ENCODE measurements at places on chromosomes 5 and 9. TPM values are rescaled to one million over a fixed set of nuclear protein-coding genes. Genes with fewer than 3 reads are reported as not detected.

DNA sequence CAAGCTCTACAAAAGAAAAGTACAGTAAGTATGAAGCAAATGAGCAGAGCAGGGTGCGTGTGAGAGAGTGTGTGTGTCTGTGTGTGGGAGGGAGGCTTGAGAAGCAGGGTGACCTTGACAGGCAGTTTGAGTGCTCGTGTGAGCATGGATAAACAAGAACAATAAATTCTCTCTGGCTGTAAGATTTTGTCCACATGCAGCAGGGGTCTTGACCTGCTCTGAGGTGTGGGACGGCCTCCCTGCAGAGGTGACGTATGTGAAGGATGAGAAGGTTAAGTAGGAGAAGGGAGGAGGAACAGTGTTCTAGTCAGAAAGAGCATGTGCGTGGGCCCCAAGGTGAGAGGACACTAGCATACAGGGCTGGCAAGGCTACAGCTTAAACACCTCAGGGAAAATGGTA, 49.0 kb downstream of the SPTLC1 start:
- DNase-seq: no peak

- DNase-seq: no peak
Measured at GRCh38 chr9:35495984-35496383, 6.1 kb downstream of the RUSC2 start.

GRCh38 chr5:15283076-15283475, 216.9 kb upstream of the FBXL7 start:
- no peak for DNase-seq

DNA sequence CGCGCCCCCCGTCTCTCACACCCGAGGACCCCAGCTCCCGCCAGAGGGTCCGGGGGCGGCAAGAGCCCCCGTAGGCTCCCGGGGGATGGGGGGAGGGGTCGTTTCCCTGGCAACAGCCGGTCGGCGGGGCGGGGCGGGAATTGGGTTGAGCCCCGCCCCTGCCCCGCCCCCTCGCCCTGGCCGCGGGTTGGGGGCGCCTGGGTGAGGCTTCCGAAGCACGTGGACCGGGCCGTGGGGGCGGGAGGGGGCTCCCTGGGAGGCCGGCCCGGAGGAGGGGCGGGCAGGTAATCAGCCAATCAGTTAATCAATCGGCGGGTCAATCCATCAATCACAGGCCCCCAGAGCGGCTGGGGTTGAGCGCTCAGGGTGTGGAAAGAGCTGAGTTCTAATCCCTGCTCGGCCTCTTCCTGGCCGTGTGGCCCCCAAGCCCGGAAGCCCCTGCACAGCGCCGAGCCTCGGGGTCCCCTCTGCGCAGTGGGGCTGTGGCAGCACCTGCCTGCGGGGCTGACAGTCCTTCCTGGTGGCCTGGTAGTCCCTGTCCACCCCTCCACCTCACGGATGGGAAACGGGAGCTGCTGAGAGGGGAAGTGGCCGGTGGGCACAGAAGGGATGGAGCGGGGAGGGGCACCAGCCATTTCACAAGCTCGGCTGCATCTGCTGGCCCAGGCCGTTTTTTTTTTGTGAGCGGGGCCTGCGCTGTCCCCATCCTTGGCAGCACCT, 174.2 kb upstream of the IER5L start:
- DNase-seq: no peak

DNA sequence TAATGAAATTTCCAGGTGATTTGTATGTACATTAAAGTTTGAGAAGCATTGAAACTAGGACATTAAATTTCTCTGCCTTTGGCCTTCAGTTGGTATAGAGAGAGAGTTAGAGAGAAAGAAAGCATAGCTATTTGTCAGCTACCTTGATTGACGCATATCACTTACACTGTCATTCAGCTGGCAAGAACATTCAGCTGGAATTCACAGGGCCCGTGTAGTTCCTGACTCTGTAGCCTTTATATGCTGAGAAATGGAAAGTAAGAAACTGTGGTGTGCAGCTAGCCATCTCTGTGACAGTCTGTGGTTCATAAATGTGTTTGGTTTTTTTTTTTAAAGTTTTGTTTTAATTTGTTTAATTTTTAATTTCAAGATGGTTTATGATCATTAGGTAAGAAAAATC, 58.9 kb downstream of the DMXL1 start:
- no peak for DNase-seq

DNA sequence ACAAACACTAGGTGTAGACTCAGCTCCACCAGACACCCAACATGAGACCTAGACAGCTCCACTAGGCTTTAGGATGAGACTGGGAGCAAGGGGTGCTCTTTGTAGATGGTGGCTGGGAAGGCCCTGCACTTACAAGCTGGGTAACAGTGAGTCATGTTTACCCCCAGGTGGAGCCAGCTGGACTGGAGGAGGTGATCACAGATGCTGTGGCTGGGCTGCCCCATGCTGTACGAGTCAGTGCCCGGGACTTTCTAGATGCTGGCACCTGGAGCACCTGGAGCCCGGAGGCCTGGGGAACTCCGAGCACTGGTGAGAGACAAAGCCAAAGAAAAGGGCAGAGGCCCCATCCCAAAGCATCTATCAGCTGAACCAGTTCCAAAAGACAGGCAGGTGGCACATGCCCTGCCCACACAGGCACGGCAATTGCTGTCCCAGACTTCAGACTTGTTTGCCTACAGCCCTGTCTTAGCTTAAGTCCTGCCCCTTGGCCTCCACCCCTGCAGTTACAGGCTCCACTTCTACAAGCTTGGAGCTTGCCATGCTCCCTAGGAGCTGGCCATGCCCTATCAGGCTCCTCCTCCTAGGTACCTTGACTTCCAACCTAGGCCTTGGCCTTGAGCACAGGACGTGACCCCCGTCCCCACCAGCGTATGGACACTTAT, 2.7 kb downstream of the CCL27 start:
- DNase-seq: no peak

DNA sequence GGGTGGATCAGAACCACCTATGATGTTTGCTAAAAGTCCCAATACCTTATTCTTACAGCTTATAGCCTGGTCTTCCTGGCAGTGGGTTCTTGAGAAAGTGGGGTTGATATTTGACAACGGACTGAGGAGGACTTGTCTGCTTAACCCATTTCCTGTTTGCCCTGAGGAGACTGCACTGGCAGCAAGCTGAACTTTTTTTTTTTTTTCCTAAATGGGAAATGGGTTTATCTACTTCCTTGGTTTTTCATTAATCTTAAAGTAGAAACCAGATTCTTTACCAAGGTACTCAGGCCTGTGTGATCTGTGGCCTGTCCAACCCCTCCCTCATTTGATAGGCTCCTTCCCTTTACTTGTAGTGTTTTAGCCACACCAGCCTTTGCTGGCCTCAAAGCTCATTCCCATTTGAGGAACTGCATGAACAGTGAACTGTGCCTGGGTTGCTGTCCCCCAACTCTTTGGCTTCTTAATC, 47.1 kb downstream of the C9orf57 start:
- no peak for DNase-seq

- DNase-seq: no peak
Measured at GRCh38 chr5:54254482-54255198, 55.7 kb downstream of the ARL15 start.

Gene OBP2B
- not detected for total RNA-seq

Gene KIF12
- total RNA-seq: 6.4 TPM

Gene SH3TC2
- 12.8 TPM for total RNA-seq

All from HCT116 (cell line).